ENCODE measurements at places on chromosomes 6 and 20.

DNA sequence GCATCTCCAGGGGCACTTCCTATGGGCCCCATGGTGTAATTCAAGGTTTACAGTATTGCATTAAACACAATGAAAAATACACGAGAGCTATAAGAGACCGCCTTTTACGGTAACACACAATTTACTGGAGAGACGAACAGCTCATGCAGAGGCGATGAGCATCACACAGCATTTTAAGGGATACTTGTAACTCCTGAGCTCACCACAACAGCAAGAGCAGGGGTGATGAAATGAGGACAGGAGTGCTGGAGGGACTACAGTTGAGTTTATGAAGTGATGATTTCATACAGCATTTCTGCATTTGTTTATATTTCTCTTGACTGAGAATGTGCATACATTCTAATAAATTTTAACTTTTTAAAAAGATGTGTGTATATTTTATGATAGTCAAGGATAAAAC is 113.9 kb downstream of the WDR27 start:
- DNase-seq, result no peak

DNA sequence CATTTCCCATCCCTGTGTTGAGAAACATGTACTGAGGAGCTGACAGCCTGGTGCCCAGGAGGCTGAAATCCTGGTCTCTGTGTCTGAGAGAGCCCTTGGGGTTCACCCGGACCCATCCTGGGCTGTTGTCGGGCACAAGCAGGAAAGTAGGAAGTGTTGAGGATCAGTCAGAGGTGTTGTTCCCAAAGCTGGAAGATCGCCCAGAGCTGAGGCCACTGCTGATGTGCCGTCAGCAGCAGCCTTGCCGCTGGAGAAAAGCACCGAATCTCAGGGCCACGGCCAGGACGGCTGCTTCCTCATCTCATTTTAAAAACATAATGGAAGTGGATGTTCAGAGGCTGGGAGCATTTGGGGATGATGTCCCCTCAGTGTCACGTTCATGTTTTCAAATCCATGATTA is 218.5 kb downstream of the UST start:
- DNase-seq, result no peak

DNA sequence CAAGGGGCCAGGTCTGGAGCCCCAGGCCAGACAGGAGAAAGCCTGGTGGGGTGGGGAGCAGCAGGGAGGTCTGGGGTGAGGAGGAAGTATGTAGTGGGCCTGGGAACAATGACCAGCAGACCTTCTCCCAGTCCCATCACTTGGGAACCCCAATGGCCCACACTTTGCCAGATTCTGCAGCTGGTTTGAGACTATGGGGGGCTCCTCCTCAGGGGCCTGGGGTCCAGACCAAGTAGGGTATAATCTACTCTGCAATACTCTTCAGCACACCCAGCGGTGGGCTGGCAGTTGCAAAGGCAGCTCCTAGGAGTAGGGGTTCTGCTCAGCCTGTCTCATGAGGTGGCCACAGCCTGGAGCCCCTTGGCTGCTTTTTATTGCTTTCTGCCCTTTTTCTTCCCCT is 52.8 kb downstream of the NPEPL1 start:
- no peak for DNase-seq

GRCh38 chr6:21132446-21132845 is 461.1 kb upstream of the SOX4 start:
- DNase-seq, result no peak

DNA sequence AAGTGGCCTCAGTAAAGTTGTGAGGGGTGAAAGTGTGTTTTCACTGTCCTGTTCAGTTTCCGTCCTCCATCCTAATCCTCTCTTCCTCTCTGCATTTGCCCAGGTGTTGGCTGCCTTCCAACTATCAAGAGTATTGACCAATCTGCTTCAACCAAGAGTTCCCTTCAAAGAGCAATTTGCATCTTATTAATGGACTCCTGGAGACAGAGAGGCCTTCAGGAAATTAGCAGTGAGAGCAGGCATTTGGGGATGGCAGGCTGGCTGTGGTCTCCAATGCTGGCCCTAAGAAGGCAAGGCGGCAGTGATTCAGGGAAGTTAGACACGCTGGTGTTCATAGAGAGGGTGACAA is 77.2 kb downstream of the GPR6 start:
- DNase-seq, result no peak

- DNase-seq, result no peak
These were observed 1017.3 kb downstream of the KIF16B start for GRCh38 chr20:15555913-15556312.

GRCh38 chr6:111747829-111748228 is 125.4 kb downstream of the FYN start:
- DNase-seq, result no peak

DNA sequence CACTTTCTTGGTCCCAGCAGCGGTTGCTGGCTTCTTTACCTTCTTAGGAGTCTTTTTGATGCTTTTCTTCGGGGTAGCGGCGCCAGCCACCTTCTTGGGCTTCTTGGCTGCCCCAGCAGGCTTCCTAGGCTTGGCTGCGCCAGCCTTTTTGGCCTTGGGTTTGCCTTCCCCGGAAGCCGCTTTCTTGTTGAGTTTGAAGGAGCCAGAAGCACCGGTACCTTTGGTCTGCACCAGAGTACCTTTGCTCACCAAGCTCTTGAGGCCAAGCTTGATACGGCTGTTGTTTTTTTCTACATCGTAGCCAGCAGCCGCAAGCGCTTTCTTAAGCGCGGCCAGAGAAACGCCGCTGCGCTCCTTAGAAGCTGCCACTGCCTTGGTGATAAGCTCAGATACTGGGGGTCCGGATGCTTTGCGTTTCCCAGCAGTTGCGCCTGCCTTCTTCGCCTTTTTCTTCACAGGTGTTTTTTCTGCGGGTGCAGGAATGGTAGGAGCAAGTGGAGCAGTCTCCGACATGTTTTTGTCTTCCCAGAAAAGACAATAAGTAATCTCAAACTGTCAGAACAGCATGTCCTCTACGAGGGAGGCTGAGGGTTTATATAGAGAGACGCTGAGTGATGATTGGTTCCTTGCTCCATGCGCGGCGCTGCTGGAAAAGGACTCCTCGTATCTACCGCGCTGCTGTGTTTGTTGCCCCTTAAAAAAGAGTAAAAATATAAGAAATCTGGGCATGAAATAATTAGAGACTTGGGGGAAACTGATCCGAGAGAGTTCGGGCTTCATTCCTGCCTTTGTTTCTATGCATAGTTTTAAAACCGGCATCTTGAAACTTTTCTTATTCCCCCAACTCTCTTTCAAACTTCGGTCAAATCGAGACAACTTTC is 130.3 kb upstream of the BTN3A2 start:
- DNase-seq, result peak; percentile 87

GRCh38 chr20:49711667-49711987 is 2.1 kb downstream of the B4GALT5 start:
- DNase-seq, result no peak

DNA sequence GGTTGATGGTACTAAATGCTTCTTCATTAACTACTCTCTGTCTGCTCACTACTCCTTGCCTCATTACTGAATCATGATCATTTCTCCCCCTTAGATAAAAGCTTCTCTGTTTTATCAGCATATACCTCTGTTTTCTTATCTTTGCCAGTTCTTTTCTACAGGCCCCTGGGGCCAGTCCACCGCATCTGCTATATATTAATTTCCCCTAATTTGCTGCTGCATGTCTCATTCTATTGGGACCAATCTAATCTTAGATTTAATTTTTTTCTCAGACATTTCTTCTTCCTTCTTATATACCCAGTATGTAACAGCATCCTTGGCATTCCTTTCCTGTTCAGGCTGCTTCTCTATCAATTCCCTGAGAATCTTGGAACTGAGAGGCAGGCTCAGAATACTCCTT is 51.2 kb downstream of the GRIK2 start:
- no peak for DNase-seq

GRCh38 chr20:42255821-42256220 is 637.6 kb upstream of the CHD6 start:
- no peak for DNase-seq

DNA sequence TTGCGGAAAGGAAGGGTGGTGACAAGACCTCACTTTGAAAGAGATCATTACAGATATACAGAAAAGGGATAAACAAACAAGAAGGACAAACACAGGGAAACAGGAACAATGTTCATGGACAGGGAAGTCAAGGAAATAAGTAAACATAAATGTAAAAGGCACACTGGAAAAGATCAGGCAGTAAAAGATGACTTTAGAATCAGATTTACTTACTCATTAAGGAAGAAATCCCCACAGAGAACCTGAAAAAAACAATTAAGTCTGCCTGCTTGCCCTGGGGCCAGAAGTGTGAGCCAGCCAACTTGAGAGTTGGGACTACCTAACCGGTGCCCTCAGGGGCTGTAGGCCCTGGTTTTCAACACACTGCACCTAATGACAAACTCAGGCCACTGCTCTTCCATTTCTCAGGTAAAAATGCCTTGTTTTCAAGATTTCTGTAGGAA is 1.7 kb downstream of the APMAP start:
- no peak for DNase-seq

DNA sequence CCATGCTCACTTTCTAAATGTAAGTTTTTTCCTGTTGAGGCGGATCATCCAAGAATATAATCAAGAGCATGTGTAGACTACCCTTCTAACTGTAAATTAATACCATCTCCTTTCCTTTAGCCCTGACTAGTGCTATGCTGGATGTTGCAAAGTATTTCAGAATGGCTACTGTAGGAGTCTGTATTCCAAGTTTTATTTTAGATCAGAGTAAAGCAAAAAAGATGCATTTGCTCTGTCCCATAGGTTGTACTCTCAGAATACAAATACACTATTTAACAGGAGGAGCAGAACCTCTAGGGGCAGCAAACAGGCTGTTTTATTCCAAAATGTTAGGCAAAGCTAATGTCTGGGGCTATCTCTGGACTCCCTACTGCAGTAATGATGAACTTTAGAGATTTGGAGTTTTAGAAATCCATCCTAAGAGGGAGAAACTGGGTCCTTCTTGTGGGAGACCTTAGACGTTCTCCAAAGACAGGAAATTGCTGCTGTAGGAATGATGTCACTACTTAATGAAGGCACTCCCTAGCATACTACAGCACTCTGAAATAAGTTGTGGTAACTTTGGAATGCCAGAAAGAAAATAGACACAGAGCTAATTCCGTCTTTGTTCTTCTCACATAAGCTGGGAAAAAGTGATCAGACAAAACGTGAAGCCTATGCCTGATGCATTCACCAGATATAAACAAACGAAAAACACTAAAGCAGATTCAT is 392.4 kb upstream of the HS3ST5 start:
- DNase-seq, result no peak

DNA sequence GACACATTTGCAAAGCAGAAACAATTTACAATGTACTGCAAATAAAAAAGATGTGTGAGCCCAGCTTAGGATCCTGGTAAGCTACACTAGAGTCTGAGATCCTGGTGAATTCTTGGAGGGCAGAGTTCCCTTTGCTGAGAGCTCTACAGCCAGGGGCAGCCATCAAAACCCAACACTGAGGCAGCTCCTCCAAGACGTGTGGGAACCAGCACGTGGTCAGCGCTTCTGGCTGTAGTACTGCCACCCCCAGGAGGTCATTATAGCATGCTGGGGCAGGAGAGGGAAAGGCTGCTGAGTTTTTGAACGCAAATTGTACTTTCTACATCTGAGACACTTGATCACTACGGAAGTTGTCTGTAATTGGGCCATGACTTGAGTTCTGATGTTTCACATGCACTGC is 131.5 kb downstream of the INSM1 start:
- DNase-seq, result no peak

DNA sequence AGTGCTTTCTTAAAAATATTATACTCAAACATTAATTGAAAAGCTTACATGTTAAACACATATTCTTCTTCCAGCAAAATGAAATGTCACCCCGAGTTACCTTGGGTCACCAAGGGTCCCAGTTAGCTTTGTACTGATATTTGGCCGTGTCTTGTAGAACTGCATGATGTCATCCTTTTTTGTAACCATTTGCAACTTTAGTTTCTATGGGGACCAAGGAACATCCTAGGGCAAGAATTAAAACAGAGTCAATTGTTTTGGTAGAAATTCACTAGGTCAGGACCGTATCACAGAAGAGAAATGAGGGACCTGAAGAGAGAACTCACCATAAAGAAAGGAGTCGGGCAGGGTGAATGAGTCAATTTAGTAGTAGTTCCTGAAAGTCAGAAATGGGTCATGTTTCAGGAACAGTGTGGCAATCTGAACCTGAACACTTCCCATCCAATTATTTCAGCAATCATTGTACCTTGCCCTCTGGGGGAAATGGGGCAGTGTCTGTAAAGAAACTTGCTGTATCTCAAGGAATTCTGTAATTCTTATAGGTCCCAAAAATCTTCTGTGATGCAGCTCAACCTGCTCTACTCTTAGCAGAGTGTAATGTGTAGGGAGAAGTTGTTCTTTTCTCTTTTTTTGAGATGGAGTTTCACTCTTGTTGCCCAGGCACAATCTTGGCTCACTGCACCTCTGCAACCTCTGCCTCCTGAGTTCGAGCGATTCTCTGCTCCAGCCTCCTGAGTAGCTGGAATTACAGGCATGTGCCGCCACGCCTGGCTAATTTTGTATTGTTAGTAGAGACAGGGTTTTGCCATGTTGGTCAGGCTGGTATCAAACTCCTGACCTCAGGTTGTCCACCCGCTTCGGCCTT is 5.3 kb upstream of the AKAP7 start:
- DNase-seq, result no peak

- no peak for DNase-seq
These were observed 691.3 kb downstream of the EPM2A start for GRCh38 chr6:145043926-145044500.

- DNase-seq, result no peak
These were observed 734.9 kb upstream of the FLRT3 start for GRCh38 chr20:15072316-15072715.

DNA sequence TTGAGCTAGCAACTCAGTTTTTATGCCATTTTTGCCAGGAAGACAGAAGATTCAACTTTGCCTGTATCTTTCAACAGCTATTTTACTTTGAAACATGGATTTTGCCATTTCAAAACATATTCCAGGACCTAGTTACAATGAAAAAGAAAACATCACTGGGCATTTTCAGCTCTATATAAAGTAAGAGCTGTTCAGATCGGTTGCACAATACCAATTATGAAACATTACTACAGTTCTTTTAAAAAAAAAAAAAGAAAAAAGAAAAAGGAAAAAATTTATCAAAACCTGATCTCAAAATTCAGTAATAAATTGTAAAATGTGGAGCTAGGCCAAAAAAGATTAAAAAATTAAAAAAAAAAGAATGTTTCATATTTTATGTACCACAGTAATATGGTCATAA is 15.6 kb downstream of the BCLAF1 start:
- DNase-seq, result no peak

- no peak for DNase-seq
These were observed 23.8 kb upstream of the FAM50B start for GRCh38 chr6:3825331-3825831.
